ENCODE measurements at places on chromosomes 5 and 9. TPM values are rescaled to one million over a fixed set of nuclear protein-coding genes. Genes with fewer than 3 reads are reported as not detected.

GRCh38 chr9:97568461-97569275 lies 64.5 kb downstream of the TSTD2 start:
- no peak for ATAC-seq

DNA sequence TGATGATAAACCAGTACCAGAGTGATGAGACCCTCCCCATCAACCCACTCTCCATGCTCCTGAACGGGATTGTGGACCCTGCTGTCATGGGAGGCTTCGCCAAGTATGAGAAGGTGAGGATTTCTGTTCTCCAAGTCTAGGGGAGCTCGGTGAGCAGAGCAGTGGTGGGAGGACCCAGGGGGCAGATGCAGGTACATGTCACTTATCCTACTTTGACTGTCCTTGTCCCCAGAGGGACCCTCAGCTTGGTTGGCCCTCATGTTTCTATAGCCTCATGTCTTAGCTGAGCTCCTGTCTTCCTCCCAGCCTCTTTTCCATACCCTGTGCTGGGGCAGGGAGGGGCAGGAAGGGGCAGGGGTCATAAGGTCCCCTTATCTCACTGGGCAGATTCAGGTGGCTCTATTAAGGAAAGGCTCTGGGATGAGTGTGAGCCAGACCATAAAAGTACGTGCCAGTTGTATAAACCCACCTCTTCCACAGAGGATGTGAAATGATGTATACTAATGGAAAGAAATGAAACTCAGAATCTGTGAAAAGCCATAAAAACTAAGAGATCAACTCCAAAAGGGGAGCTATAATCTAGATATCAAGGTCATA lies 38.0 kb upstream of the FOXI1 start:
- ATAC-seq, result no peak

DNA sequence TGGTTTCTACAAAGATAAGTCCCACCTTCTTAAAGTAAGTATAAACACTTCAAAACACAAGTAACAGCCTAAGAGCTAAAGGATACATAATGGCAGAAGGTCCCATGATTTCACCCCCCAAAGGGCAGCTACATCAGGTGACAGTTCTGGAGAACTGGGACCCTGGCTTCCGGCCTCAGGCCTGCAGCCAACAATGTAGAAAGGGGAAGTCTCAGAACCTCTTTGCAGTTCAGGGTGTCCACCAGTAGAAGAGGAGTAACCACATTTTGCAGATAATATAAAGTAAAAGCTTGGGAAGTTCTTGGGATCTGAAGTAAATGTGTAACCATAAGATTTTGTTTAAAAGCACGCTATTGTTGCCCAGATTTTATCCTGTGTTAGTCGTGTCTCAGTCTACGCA lies 267.4 kb upstream of the VLDLR start:
- no peak for ATAC-seq

GRCh38 chr9:137170486-137171148 lies 766 bp upstream of the LRRC26 start:
- no peak for ATAC-seq

Gene SOWAHA
- total RNA-seq, result not detected

Gene CATSPER3
- total RNA-seq, result 0.50 TPM

Gene C5orf63
- 12.3 TPM for total RNA-seq

- no peak for ATAC-seq
These were observed 101.0 kb downstream of the NR3C1 start for GRCh38 chr5:143302341-143303045.

Gene HARS2
- 30.2 TPM for total RNA-seq

GRCh38 chr9:9563817-9564216 lies 1049.0 kb downstream of the PTPRD start:
- no peak for ATAC-seq

Gene MED22
- total RNA-seq, result 21.3 TPM

DNA sequence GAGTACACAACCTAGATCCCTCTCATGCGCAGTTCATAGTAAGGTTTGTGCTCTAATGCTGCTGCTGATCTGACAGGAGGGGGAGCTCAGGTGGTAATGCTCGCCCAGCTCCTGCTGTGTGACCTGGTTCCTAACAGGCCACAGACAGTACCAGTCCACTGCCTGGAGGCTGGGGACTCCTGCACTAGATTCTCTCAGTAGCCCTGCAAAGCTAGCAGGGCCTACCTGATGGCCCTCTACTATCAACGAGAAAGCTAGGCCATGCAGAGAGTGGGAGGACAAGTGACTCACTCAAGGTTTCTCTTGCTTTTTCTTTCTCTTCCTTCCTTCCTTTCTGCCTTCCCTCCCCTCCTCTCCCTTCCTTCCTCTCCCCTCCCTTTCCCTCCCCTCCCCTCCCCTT lies 55.1 kb upstream of the TEX48 start:
- peak; percentile 68 for ATAC-seq

DNA sequence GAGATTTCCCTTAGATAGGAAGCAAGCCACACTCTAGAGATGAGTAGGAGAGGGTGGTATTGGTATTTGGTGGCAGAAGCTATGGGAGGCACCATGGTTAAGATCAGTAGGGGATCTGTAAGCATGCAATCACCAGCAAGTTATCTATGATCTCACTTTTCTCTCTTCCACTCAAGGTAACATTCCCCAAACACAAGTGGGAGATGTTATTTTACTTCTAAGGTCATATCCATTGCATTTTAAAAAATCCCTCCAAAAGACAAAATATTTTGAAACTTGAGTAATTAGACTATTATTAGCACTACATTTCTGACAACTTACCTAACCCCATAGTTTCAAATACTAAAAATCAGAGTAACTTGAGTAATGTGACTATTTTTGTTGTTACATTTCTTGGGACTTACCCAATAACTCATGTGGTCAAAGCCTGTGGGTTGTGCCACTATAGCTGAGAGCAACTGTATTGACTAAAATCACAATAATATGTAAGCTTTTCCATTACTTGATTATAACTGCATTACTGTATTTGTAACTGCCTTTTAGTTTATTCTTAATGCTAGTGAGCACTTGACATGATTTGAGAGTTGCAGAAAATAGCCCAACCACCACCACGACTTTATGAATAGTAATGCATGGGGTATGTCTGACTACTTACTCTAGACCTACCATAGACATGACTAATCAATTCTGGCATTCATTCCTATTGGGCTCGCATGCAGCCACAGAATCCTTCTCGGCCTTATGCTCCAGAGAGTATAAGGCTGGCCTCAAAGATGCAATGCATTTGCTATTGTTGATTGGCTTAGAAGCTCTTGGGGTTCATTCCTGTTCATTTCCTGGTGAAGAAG lies 264.7 kb downstream of the TRIM32 start:
- ATAC-seq, result peak; percentile 16

Gene SLC34A3
- total RNA-seq, result not detected

GRCh38 chr5:164000819-164001218 lies 495.4 kb downstream of the MAT2B start:
- no peak for ATAC-seq
